ENCODE measurements at places on chromosomes 5 and 9.

- peak; percentile 70 for DNase-seq
Observed at GRCh38 chr9:14433351-14434157, 119.6 kb upstream of the NFIB start.

DNA sequence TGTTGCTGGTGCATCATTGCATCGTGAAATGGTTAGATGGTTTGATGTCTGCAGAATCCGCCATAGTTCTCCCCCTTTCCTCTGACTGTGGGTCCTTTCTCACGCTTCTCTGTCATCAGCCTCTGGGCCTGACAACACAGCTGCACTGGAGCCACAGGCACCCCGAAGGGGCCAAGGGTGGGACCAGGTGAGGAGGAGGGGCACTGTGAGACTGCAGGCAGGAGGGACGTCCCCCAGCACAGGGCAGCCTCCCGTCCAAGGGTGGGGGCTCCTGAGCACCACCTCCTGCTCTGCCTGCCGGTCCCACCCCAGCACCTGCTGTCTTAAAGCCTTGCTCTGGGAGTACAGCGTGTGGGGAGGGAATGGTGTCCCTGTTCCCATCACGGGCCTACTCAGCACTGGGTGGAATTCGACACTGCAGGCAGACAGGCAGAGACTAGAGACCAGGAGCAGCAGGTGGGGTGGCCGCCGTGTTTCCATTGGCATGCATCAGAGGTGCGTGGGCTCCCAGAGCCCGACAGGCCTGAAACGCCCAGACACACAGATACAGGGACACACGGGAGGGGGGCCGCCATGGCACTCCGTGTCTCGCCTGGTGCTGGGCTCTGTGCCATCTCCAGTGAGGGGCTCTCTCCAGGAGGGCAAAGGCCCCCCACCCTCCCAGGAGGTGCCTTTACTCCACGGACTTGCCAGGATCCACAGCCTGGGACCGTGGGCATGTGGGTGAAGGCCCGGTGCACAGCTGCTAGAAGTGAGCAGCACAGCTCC lies 15.0 kb downstream of the CACNA1B start:
- no peak for DNase-seq

- DNase-seq, result no peak
Observed at GRCh38 chr9:100355561-100355960, 2.8 kb upstream of the TEX10 start.

DNA sequence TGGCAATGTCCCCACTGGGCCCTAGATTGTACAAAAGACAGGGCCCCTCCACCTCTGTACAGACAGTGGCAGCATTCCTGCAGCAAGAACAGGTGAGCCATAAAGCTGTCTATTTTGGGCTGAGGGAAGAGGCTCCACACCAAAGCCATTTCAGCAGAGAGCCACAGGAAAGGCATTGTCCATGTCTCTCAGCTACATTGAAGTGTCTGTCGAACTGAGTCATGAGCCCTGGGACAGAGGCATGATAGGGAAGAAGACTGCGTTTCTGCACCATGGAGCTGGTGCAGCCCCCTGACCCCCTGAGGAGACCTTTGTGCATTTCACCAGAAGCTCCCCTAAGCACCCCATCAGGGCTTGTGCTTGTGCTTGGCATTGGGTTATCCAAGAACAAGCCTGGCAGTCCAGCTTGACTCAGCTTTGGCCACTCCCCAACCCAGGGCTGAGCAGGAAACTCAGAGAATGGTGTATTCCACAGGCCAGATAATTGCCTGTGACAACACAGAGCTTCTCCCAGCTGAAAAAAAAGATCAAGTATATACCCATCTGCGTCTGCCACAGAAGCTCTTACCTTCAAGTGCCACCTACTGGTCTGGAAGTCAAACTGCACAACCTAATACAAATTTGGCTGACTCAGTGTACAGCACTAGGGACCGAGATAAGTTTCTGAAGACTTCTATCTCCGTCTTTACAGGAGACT lies 5.9 kb upstream of the FRMD3 start:
- peak; percentile 84 for DNase-seq

DNA sequence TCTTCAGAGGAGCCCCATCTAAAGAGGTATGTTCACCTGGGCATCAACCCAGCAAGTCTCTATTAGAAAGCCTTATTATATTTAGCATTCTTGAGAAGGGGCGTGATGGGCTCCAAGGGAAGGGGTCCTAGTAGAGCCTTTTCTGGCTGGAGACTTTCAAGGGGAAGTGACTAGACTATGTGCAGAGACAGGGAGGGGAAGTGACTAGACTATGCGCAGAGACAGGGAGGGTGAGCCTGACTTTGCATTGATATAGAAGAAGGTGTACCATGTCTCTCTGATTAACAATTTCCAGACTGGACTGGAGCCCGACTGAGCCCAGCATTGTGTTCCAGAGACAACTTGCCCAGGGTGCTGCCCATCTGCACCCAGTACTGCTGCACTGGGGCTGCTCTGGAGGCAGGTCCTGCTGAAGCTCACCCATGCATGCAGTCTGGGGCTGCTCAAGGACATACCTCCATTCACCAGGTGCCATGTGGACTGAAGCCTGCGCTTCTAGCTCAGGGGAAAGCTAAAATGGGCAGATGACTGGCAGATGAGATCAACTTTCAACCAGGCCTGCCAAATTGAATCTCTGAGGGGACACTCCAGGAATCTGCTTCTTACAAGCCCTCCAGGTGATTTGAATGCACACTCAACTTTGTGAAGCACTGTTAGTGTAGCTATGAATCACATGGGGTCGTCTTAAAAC lies 83.0 kb upstream of the GNA14 start:
- DNase-seq, result no peak

- DNase-seq, result no peak
Observed at GRCh38 chr5:1551426-1552301, 27.9 kb upstream of the LPCAT1 start.

GRCh38 chr9:87109231-87109631 lies 161.9 kb upstream of the GAS1 start:
- peak; percentile 64 for DNase-seq

DNA sequence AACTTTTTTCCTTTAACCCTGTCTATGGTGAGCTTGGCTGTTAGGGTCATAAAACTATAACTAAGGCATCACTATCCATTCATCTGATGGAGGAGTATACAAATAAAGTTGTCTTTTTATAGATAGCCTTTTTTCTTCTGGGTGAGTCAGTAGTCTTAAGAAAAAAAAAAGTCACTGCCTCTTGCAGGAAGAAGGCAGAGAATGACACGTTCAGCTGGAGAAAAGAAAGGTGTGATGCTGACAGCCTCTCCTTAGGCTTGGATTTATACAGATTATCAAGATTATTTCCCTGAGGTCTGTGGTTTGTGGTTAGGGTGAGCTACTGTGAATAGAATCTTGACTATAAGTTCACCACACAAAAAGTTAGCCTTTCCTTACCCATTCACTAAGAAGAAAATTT lies 23.0 kb downstream of the EPB41L4B start:
- peak; percentile 89 for DNase-seq

DNA sequence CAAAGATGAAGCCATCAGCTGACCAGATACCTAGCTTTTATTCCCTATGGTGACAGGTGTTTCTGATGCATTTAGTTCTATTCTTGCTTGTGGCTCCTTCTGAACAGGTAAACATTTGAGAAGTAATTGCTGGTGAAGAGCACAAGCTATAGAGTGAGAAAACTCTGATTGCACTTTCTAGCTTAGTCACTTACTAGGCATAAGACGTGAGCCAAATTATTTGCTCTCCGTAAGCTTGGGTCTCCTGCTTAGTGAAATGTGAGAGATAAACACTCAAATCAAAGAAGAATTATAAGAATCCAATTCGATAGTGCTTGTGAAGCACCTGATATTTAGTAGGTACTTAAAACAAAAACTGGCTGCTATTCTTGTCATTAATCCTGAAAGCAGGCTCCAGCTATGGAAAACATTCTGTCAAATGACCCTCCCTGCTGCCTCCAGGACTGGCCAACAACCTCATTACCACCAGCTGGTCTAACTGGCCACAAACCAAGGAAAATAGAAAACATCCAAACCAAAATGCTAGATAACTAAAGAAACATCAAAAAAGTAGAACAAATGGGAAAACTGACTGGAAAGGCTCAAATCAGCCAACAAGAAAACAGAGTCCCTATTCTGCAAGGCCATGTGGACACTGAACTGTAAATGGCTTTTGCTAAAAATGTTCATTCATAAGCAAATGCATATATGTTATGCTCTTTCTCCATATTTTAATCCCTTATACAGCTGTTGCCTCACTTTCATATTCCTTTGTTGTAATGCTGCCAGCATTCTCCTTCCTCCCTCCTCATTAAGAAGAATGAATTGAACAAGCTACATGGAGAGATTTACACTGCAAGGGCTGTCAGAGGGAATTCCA lies 616.1 kb downstream of the DTWD2 start:
- DNase-seq, result no peak

DNA sequence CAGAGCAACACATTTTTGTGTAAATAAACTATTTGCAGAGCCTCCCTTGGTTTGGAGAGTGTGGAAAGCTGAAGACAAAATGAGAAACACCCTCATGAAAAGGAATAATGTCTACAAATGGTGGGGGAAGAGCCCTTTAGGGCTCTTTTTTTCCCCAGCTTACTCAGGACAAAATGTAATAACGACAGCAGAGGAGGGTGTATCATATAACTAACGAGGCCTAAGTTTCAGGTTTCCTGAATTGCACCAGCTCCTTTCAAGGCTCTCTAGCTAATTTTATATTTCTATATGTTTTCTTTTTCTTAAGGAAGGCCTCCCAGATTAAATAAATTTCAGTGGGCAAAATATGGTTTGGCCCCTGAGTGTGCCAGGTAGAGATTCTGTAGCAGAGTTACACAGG lies 116.3 kb downstream of the FEM1C start:
- no peak for DNase-seq

GRCh38 chr5:148939676-148940075 lies 113.3 kb downstream of the ADRB2 start:
- DNase-seq, result peak; percentile 71

DNA sequence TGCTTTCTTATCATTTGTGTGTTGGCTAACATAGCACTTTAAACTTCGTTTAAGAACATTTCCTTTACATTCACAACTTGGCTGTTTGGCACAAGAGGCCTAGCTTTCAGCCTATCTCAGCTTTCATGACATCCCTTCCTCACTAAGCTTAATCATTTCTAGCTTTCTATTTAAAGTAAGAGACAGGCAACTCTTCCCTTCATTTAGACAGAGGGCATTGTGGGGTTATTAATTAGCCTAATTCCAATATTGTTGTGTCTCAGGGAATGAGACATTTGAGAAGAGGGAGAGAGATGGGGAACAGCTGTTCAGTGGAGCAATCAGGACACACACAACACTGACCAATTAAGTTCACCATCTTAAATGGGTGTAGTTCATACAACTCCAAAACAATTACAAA lies 51.0 kb upstream of the OR2K2 start:
- DNase-seq, result no peak

Data from fibroblast of skin of right quadriceps (primary cell).